NCI-H510A (cell line): ENCODE measurements at places on chromosomes 7 and 10.

DNA sequence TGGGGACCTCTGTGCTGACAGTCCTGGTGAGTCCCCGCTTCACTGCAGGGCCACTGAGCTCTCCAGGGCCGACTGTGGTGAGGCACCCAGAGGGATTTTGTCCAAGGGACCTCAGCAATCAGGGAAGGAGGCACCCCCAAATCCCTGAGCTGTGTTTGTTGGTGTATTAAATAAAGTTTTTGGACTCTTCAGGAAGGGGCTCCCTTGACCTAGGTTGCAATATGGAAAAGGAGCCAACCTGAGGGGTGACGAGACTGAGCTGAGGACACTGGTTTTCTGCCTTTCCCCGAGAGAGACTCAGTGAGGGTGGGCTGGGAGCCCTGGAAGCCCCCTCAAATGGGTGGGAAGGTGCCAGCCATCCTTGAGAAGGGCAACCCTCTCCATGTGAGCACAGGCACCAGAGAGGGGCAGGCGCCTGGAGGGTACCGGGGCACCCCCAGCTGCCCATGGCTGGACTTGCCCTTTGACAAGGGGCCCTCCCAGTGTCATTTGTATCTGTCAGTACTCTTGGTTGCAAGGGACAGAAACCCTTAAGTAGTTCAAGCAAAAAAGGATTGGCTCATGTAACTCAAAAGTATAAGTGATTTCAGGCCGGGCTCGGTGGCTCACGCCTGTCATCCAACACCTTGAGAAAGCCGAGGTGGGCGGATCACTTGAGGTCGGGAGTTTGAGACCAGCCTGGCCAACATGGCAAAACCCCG, 72.8 kb downstream of the C10orf105 start:
- DNase-seq, result no peak

- DNase-seq, result no peak
These were observed 611.2 kb upstream of the MGMT start for GRCh38 chr10:128855618-128856428.

DNA sequence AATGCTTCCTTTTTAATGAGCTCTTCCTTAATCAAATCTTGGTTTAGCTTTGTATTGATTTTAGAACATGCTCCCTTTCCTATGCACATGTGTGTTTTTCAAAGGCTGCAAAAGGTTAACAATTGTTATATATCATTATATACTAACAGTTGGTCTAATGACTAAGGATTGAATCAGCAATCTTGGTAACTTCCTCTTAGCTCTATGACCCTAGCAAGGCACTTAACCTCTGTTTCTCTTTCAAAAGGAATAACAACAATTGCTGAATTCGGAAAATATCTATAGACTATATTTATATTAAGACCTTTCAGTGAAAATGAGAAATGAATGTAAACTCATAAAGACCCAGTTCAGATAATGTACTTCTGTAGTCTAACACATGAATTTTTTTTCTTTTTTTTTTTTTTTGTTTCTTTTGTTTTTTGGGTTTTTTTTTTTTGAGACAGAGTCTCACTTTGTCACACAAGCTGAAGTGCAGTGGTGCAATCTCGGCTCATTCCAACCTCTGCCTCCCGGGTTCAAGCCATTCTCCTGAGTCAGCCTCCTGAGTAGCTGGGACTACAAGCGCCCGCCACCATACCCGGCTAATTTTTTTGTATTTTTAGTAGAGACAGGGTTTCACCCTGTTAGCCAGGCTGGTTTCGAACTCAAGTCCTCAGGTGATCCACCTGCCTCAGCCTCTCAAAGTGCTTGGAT, 48.8 kb downstream of the HOXA1 start:
- no peak for DNase-seq

DNA sequence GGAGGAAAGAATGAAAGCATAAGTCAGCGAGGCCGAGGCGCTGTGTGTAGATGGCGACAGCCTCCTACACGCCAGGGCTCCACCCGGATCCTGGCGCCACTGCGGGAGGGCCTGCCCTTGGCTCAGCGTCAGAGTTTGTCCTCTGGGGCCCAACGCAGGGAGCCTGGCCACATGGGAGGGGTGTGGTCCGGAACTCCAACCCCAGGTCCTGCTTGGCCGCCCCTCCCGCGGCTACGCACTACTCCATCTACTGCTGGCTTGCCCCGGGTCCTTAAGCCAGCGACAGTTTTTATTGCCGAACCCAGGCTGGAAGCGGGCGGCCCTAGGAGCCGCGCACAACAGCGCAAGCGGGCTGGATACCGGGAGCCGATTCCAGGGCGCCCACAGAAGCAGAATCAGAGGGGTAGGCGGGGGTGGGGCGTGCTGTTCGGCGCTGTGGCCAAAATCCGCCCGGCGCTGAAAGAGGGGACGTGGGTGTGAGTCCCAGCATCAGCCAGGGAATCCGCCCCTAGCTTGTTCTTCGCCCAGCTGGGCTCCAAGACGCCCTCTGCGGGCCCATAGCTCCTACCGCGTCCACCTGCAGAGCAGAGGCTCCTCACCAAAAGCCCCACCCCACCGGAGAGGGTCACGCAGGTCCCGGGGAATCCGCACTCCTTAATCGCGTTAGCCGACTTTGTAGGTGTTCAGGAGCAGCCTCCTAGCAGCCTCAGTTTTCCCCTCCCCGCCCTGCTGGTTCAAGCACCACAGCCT, 4.5 kb downstream of the KAZALD1 start:
- peak; percentile 76 for DNase-seq

DNA sequence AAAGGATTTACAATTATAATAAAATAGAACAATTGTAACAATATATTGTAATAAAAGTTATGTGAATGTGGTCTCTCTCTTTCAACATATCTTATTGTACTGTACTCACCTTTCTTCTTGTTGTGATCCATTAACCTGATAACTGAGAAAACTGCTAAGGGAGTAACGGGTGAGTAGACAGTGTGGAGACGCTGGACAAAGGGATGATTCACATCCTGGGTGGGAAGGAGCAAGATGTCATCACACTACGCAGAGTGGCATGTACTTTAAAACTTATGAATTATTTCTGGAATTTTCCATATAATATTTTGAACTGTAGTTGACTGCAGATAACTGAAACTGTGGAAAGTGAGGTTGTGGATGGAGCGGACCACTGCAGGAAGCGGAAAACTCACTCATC, 91.2 kb upstream of the PLPP4 start:
- DNase-seq, result no peak
